ENCODE measurements at places on chromosomes 7 and 10.

- DNase-seq = no peak
Observed at GRCh38 chr7:139709485-139709884, 68.3 kb downstream of the HIPK2 start.

DNA sequence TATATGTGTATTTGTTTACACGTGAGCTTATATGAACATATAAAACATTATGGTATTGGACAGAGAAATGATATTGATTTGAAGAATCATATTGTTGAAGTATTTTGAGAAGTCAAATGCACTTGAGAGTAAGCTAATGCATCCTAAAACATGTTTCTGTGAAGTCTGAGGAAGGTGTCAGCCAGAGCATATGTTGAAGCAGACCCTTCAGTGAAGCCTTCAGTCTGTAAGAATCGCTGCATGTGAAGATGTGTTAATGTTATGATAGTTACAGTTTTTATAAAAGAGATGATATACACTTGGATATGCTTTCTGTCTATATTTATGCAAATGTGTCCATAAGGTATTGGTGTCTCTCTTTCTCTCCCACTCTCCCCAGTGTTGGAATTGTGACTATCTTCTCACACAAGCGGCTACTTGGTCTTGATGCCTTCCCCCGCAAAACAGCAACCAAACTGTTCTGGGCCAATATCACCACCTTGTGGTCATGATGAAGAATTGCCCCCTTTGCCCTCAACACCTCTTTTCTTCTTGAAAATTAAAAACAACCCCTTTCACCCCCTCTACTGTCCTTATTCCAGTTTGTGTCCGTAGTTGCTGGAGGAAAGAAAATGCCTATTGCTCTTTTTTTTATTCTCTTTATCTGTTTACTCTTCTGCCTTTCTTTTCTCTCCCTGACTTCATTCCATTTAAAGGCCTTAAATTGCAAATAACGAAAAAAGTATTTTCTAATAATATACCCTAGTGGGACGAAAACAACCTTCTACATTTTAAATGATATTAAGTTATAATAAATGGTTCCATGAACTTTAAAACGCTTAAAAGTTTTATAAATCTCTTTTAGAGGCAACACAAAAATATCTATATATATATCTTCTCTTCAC lies 64.9 kb downstream of the IKZF1 start:
- peak; percentile 30 for DNase-seq

- DNase-seq = no peak
Observed at GRCh38 chr10:12403119-12403518, 53.8 kb downstream of the CAMK1D start.

- no peak for DNase-seq
Observed at GRCh38 chr10:106919871-106920282, 244.6 kb downstream of the SORCS1 start.

DNA sequence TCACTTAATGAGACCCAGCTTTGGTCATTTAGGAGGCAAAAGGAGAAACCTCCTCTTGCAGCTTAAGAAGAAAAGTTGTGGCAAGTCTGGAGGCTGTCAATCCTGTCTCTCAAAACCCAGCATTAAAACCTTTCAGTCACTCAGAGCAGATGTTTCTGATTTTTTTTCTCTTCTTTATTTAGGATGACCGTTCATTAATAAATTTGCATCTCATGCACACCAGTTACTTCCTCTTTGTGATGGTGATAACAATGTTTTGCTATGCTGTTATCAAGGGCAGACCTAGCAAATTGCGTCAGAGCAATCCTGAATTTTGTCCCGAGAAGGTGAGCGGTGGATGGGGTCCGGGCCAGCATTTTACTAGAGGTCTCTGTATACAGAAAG lies 32.0 kb downstream of the TMEM248 start:
- no peak for DNase-seq

DNA sequence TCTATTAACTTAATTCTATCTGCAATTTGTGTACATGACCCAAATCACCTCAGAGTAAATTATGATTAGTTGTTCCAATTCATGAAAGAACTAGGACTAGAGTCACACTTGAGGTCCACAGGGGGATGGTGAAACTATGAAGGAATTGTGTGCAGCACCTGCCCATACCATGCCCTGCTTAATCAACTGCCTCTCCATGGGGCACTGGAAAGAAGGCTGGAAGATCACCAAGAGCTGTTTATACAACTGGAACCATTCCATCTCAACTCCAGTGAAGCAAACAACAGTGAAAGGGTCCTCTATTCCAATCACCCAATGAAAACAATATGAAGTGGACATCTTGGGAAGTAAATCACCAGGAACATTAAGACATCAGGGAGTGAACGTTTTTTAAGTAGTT lies 98.7 kb upstream of the SEMA3D start:
- no peak for DNase-seq

DNA sequence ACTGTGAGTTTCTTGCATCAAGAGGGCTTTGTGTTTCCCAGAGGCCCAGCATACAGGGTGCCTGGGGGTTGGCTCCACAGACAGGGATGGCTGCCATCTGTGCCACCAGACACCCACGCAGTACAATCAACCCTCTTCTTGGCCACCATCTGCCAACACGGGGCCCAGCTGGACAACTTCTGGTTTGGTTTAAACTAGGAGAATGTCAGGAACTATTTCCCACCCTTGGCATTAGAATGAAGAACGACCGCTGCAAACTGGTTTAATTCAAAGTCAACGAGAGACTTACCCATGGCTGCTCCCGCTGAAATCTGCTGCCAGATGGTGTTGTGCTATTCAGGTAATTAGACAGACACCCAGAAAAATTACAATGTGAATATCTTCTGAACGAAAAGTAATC lies 27.8 kb downstream of the NMT2 start:
- DNase-seq = no peak

DNA sequence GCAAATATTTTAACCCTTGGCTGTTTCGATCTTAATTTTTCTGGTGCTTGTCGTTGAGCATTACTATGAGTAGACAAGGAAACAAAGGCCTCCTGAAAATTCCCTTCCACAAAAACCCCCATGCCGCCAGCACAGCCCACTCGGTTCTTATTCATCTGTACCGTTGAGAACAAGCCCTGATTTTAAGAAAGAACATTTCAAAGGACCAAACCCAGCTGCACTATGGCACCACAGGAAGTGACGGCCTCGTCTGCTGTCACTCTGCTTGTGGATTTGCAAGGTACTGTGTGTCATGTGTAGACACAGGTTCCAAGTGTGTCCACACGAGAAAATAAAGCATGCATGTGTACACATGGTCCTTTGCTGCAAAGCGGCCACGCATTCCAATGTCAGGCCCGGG lies 285.2 kb downstream of the DNAJB6 start:
- no peak for DNase-seq

DNA sequence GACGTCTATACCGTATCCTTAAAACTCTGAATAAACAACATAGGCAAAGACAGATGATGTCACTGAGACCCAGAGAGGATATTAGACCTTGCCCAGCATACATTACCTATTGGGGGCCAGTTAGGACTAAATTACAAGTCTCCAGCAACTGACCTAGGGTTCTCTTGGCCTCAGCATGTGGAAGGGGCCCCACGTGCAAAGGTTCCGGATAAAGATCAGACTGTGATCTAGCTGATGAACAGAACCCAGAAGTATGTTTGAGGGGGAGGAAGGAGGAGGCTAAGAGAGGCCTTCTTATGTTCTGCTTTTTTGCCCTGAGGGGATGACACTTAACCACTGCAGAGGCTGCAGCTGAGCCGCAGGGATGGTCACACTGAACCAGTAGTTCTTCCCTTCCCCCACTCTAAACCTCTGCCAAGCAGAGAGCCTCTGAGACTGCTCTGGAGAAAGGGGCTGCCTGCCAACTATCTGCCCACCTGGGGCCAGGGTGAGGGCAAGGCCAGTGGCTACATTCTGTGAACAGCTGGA lies 24.0 kb upstream of the KMT2C start:
- peak; percentile 87 for DNase-seq

DNA sequence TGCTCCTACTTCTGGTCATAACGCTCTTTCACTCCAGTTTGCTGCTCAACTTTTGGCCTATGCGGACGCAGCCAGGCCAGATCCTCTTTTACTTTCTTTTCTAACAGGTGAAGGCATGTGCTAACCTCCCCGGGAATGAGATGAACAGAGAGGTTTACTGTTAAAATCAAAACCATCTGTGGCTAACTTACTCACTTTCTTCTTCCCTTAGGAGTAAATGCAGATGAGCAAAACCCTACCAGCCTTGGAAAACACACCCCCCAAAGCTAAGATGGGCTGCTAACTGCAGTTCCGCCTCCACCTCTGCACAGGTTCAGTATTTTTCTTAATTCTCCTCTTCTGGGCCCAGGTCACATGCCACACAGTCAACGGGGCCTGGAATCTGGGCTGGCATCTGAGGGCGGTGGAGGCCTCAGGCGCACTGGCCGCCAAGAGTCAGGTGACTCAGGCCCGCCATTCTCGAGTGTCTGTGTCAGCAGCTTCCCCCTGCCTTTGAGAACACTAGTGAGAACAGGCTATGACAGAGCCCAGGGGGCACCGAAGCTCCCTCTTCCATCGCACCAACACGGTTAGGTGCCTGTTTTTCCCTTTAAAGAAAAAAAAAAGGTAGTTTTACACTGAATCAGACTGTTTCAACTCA lies 11.1 kb downstream of the FAM53B start:
- DNase-seq = no peak

DNA sequence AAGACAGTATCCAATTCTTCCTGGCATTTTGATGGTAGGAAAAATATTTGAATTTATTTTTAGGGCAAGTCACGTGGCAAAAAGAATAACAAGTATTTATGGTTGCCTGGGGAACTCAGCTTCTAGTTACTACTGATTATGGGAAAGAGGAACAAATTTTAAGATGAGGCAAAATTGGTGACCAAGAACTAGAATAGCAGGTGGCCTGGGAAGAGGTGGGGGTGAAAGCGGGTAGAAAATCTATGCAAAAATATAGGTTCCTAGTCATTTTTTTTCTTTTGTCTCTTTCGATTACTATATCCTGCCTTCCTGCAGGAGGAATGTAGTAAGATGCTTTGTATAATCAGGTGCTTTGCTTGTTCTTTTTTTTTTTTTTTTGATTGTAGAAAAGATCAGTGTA lies 27.8 kb downstream of the ENTPD1 start:
- DNase-seq = no peak

- no peak for DNase-seq
Observed at GRCh38 chr10:72466018-72466417, 111.3 kb upstream of the DNAJB12 start.

DNA sequence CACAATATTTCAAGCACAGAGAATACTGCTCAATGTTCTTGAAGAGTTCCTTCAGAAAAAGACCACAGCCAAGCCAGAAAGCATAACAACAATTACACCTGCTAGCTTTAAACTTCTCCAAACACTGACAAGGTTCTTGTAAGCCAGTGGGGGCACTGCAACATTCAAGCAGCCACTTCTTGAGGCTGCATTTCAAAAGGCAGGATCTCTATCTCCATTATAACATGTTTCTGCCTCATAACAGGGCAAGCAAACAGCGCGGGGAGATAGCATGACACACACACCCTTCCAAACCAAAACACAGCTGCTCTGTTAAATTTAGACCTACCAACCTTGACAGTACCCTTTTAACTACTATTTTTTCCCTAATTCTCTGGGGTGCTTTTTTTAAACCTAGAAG lies 30.8 kb downstream of the CHCHD3 start:
- no peak for DNase-seq

DNA sequence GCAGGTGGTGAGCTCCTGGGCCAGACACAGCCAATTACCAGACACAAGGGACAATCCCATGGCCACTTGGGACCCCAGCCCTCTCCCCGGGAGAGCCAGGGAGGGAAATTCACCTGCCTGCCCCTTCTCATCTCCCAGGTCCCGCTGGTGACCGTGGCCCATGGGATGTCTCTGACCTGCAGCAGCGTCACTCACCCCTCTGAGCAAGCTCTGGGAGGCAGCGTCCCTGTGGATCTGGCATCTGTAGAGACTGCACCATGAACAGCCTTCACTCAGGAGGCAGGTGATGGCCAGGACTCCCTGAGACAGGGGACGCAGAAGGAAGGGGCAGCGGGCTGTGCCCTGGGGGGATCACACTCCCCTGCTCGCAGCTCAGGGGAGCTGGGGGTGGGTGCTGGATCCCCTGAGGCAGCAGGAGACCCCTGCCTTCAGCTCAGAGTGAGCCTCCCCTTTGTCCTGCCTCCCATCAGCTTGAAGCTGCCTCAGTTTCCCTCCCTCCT lies 90.8 kb downstream of the FOXL3 start:
- no peak for DNase-seq

GRCh38 chr7:94434042-94434441 lies 39.3 kb downstream of the COL1A2 start:
- no peak for DNase-seq

GRCh38 chr7:47375121-47375938 lies 206.6 kb downstream of the TNS3 start:
- DNase-seq = no peak

DNA sequence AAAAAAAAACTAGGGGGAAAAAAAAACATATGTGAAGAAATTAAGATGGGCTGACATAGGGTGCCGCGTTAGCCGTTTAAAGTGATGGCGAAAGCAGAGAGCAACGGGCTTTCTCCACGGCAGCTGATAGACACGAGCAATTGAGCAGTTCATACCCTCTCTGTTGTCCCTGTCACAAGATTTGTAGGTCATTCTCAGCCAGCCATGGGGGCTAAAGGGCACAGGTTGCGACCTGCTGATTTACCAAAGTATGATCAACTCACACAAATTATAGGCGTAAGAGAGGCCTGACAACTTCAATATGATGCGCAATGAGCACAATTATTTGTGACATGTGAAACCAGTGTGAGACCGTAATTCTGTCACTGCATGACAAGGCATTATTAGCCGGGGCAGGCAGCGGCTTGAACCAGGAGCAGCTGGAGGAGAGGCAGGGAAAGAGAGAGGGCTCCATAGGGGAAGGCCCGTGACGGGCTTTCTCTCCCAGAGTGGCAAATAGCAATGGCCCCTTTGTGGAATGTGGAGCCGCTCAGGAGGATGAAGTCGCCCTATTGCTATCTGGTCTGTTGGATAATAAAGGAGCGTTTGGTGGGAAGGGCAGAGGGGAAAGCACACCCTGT lies 195.1 kb upstream of the HABP2 start:
- DNase-seq = no peak
